ENCODE measurements at places on chromosomes 12 and 14. TPM values are rescaled to one million over a fixed set of nuclear protein-coding genes. Genes with fewer than 3 reads are reported as not detected.

DNA sequence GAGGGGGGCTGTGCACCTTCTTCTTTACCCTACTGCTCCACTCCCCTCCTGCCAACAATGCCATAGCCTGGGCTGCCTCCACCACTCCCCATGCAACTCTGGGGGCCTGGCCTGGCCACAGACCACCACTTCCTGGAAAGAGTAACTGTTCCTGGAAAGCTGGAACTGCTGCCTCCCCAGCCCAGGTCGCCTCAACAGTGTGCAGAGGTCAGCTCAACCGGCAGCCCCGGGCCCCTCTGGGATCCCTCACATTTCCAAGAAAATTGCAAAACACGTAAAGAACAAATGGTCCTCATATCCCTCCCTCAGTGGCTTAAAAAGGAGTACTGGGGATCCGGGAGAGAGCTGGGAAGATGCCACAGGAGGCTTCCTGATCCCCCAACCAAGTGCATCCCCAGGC is 22.4 kb upstream of the DIO3 start:
- no peak for DNase-seq

DEPDC4 gene
- total RNA-seq: 0.38 TPM

FOXJ2 gene
- total RNA-seq: 28.2 TPM

PTPRR gene
- not detected for total RNA-seq
